Activated CD8-positive, alpha-beta memory T cell treated with anti-CD3 and anti-CD28 coated beads for 1 hour (primary cell): ENCODE measurements at places on chromosomes 12 and 14.

DNA sequence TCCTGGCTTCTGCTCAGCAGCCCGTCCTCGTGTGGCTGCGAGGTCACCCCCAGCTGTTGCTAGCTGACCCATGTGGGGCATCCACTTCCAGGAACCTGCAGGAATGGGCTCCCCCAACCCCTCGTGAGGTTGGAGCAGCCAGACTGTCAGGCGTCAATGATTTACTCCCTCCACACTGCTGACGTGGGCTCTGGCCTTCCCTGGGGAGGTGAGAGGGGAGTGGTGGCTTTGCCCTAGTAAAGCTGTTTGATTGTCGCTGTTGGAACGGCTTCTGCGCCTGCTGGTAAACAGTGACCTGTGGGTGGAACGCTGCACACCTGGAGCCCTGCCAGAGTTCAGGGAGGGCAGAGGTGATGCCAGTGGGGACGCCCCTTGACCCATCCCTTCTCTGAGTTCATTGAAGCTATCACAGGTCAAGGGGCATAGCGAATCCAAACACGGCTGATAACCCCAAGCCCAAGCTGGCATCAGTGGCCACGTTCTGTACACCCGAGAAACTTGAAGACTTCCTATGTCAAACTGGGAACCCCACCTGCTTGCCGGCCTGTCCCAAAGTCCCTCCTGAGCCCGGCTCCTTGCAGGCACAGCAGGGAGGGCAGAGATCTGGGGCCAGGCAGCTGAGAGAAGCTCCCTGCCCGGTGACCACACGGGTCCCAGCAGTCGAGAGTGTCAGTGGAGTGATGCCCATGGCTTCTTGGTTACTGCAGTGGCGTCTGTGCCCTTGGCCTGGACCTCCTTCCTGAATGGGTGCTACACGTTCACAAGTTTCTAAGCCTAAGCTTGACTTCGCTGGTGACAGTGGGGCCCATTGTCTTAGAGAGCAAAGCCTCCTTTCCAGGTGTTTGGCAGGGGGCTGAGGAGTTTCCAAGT, 2.7 kb downstream of the ASPG start:
- no peak for DNase-seq

GRCh38 chr14:33551963-33552362, 398.9 kb downstream of the EGLN3 start:
- DNase-seq = no peak

GRCh38 chr12:46472893-46473633, 100.5 kb upstream of the SLC38A2 start:
- DNase-seq = no peak

DNA sequence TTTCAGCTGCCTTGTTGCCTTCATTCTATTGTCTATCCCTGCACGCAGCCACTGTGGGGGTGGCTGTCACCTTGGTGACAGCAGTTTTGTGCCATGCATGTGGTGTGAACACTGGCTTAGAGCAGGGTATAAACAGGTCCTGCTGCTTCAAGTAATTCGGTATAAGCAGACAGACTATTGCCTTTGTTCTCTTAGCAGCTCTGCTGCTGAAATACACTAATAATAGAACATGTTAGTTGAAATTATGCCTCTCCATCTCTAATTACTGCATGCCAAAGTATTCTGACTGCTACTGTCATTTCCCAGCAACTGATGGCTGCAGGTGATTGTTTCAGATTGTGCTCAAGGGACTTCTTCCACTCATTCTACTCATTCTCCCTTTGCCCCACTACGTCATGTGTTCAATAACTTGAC, 34.6 kb downstream of the PTPRO start:
- no peak for DNase-seq

GRCh38 chr12:2941524-2941923, 17.7 kb upstream of the TEAD4 start:
- no peak for DNase-seq

DNA sequence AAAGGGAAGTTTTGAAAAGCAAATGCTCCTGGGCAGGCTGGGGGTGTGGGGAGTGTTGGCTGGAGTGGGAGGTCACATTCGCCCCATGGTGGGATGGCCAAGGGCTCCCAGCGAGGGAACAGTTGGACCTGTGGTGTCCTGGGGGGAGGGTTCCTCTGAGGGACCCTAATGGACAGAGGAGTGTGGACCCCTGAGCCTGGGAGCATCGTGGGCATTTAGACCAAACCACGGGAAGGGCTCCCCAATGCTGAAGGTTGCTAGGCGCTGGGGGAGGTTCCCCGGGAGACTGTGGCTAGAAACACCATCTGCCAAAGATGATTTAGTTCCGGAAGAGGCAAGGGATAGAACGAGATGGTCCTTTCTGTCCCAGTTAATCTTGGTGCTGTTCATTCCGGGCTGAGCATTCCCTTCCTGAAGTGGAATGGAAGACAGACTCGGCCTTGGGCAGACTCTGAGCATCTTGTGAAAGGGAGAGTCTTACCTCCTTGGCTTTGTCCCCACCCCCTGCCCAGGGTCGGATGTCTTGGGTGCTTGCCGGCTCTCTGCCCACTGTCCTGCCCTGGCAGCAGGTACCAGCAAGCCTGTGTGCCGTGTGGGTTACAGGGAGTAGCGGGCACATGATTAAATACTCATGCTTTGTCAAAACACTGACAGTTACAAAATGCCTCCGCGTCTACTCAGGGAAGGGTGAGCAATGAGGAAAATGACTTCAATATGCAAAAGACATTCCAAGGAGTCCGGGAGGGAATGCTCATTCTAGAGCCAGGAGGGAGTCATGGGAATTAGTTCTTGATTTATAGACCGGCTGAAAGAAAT, 215.9 kb downstream of the CACNA1C start:
- DNase-seq = no peak

GRCh38 chr12:41924111-41924510, 220.6 kb downstream of the GXYLT1 start:
- no peak for DNase-seq

- DNase-seq = no peak
Measured at GRCh38 chr12:23083267-23083666, 458.3 kb downstream of the ETNK1 start.

- DNase-seq = no peak
Measured at GRCh38 chr14:105087308-105087962, 22.2 kb upstream of the GPR132 start.

DNA sequence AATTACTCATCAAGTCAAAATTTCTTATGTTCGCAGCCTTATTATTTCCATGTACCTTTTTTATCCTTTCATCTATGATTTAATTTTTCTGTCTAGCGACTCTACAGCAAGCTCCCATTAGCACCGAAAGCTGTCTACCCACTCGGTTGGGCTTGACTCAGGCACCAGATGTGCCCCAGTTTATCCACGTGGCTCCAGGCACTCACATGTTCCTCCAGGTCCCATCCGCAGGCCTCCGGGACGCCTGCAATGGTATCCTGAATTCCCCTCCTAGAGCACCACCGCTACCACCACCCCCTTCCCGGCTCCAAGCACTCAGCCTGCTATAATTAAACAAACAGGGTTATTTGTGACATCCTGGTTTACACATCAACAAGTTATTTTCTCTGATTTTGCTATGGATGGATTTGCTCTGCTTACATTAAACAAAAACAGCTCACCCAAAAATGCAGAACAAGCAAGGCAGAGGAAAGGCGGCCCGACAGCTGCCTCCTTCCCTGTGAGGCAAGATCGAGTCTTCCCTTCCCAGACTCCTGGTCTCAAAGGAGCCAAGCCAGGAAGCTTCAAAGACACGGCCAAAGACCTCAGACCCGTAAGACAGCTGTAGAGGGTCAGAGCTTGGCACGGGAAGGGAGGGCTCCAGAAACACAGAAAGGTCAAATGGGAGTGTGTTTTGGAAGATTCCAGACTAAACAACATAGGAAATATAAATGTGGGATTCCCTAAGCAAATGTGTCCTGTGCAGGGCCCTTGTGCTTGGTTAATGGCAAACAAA, 253.8 kb downstream of the TTC8 start:
- no peak for DNase-seq

- no peak for DNase-seq
Measured at GRCh38 chr14:74525361-74525851, 31.8 kb downstream of the ISCA2 start.

DNA sequence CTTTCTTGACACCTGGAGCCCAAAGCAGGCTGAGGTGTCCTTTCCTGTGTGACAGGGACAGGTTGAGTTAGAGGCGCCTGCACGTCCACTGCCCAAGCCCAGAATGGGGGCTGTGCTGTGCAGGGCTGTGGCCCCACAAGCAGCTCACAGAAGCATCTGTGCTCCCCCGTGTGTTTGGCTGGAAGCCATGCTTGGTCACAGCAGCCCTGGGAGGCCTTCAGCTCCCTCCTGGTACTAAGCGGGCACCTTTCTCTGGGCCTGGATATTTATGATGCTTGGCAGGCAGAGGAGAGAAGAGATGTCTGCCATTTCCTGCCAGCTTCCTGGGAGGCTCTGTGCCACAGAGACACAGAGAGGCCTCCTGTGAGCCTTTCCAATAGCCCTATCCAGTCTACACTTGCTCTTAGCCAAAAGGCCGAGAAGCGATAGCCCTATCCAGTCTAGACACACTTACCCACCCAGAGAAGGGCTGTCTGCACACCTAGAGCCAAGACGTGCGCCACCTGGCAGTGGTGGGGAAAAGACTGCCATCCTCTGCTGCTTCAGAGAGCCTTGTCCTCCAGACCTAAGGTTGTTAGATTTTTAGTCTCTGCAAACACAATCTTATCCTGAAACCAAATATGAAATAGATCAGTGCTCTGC, 117.4 kb downstream of the GCH1 start:
- no peak for DNase-seq

- no peak for DNase-seq
Measured at GRCh38 chr12:50403001-50403440, 2.3 kb downstream of the LARP4 start.

GRCh38 chr14:49420201-49420600, 166.0 kb downstream of the RPS29 start:
- no peak for DNase-seq

DNA sequence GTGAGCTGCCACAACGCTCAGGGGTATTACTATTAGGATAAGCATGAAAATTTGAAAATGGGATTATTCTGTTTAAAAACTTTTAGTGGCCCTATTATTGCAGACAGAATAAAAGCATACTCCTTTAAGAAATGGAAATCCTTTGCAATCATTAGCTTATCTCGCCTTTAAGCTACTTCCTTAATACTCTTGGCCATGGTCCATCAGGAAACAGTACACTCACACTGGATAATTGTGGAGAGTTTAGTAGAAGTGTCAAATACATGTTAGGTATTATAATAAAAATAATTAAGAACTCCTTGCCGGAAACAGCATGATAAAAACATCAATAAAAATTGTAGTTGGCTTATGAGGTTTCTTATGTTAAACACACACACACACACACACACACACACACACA, 100.4 kb upstream of the PPFIA2 start:
- no peak for DNase-seq

- no peak for DNase-seq
Measured at GRCh38 chr12:9761419-9761781, 699 bp upstream of the CD69 start.

DNA sequence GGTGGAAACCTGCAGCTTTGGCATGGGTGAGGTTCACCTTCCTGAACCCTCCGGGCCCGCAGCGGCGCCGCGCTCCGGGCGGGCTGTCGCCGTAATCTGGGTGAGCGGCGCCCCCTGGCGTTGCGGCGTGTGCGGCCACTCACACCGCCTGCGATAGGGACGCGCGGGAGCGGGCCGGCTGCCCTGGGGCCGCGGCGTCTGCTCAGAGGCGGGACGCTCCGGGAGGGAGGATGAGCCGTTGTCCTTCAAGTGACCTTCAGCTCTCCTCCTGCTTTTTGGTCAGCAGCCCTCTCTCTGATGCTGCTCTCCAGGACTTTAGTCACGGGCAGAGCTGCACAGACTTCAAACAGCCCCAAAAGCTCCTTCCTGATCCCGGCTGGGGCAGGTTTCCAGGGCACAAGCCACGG, 211.7 kb upstream of the FKBP4 start:
- DNase-seq = no peak

DNA sequence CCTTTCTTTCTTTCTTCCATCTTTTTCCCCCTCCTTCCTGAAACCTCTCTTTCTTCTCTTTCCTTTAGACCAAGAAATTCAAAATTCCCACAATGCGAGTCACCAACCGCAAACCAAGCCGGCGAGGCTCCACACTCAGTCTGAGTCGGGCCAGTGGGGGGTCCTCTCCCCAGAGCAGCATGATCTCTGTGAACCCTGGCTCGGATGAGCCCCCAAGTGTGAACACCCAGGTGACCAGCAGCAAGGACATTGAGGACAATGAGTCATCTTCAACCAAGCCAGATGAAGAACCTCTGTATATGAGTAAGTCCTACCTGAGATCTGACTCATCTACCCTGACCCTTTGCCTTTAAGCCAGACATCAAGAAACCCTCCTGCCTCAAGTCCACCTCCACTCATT, 88.6 kb upstream of the TMEM233 start:
- DNase-seq = no peak

DNA sequence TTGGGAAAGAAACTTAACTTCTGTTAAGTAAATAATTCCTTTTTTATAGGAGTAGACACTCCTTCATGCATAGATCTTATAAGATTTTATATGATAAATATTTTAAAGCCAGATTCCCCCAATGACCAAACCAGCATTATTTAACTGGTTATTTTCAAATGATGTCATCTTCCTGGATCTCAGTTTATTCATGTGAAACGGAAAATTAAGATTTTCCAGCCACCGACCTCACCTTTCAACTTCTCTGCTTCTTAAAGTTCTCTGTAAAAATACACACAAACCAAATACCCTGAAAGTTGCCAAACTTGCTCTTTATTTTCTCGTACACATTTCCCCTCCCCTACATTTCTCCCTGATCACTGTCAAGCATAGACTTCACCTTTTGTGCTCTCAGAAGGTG, 364.2 kb downstream of the GALC start:
- no peak for DNase-seq

DNA sequence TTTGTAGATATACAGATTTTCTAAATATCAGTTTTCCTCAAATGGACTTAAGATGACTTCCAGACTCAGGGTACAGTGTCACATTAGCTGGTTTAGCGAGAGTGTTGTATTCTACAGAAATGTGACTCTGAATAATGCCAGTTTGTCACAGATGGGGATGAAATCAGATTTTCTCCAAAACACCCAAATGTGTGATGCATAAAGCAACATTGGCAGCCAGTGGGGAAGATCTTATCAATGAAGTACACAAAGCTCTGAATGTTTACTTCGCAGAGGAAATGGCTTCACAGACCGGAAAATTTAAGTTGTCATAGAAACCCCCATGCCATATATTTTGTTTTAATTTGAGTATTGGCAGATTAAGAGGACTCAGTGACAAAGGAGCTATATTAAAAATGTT, 29.9 kb downstream of the ANO4 start:
- DNase-seq = no peak
